ENCODE measurements at places on chromosomes 12 and 14.

DNA sequence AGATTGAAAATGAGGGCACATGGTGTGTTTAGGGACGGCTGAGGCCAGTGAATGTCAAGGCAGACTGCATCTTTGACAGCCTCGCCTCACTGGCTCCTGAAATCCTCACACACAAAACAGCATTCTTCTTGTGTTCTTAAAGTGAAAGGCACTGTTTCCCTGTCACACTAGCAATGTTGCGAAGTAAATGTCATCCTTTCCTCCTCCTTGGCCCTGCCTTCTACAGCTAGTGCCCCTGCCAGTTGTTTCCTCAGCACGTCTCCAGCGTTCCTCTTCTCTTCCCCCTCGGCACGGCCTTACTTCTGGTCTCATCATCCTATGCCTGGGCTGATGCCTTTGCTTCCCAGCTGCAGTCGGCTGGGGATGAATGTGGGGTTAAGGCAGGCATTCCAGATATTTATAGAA lies 129.4 kb upstream of the DNM1L start:
- H3K4me1 ChIP-seq, result peaks cover 38% of the 10 kb centered on the region
- H3K27ac ChIP-seq, result peak overlapping the region; percentile 75
- DNase-seq, result no peak
- no peaks in the 10 kb centered on the region for H3K36me3 ChIP-seq
- H3K4me3 ChIP-seq, result peak overlapping the region; percentile 23
- no peaks in the 10 kb centered on the region for H3K27me3 ChIP-seq

DNA sequence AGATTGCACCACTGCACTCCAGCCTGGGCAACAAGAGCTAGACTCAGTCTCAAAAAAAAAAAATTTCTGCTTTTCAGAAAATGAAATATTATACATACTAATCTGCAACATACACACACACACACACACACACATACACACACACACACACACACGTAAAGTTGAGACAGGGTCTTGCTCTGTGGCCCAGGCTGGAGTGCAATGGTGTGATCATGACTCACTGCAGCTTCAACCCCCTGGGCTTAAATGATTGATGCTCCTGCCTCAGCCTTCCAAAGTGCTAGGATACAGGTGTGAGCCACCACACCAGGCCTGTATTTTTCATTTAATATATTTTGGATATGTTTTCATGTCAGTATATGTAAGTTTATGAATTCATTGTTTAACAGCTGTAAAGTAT lies 18.8 kb upstream of the WDR20 start:
- H3K36me3 ChIP-seq, result peaks cover 13% of the 10 kb centered on the region
- H3K27ac ChIP-seq, result no peak overlapping the region
- no peaks in the 10 kb centered on the region for H3K27me3 ChIP-seq
- H3K4me1 ChIP-seq, result no peaks in the 10 kb centered on the region
- H3K4me3 ChIP-seq, result no peak overlapping the region

DNA sequence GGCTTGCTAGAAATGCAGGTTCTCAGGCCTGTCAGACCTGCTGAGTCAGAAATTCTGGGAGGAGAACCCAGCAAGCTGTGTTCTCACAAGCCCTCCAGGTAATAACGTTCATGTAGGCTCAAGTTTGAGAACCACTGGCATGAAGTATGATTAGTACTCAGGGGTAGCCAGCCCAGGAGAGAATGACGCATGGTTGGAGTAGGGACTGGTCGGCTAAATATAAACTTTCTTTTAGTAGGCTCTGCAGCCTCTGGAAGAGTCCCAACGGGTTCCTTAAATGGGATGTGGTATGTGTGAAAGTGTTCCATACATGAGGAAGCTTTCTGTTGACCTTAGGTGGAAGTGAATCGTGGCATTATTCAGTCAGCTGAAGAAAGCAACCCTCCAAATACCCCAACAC lies 209.3 kb downstream of the SLC41A2 start:
- H3K27ac ChIP-seq, result peak overlapping the region; percentile 25
- peak; percentile 41 for DNase-seq
- peaks cover 15% of the 10 kb centered on the region for H3K4me1 ChIP-seq
- H3K27me3 ChIP-seq, result no peaks in the 10 kb centered on the region
- no peak overlapping the region for H3K4me3 ChIP-seq

- no peak overlapping the region for H3K4me3 ChIP-seq
- no peak overlapping the region for H3K27ac ChIP-seq
Measured at GRCh38 chr12:111084158-111084557, 163.8 kb upstream of the MYL2 start.

DNA sequence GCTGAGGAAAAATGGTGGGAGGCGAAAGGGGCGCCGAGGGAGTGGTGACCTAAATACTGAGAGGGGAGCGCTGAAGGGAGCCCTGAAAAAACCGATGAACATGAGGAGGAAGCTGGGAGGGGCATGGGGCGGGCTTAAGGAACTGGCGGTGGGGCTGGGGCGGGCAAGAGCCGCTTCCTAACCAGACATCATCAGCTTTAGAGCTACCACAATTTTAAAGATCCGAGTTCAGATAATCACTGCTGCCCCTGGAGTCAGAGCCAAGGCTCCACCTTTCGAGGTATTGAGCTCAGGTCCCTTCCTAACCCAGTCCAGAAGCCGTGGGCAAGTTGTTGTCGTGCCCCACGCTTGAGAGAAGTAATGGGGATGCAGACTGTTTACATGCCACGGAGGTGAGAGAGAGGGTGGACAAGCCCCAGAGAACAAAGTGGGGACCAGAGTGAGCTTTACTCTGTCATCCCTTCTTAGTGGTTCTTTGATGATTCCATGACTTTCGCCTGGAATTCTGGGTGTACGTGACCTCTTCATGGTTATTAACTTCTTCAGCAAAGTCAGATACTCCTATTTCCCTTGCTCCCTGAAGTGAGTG lies 393 bp downstream of the ORMDL2 start:
- peaks cover 42% of the 10 kb centered on the region for H3K4me1 ChIP-seq
- peak overlapping the region; percentile 88 for H3K27ac ChIP-seq
- peak overlapping the region; percentile 68 for H3K4me3 ChIP-seq
- H3K27me3 ChIP-seq, result no peaks in the 10 kb centered on the region
- peaks cover 35% of the 10 kb centered on the region for H3K36me3 ChIP-seq

- no peak overlapping the region for H3K4me3 ChIP-seq
- no peaks in the 10 kb centered on the region for H3K27me3 ChIP-seq
- H3K27ac ChIP-seq, result no peak overlapping the region
- no peaks in the 10 kb centered on the region for H3K36me3 ChIP-seq
- no peak for DNase-seq
- peaks cover 19% of the 10 kb centered on the region for H3K4me1 ChIP-seq
Measured at GRCh38 chr14:73455294-73455693, 3.1 kb downstream of the NUMB start.

- H3K27me3 ChIP-seq, result no peaks in the 10 kb centered on the region
- DNase-seq, result no peak
- H3K27ac ChIP-seq, result no peak overlapping the region
- H3K4me3 ChIP-seq, result no peak overlapping the region
- H3K36me3 ChIP-seq, result no peaks in the 10 kb centered on the region
Measured at GRCh38 chr14:53110096-53110495, 43.0 kb downstream of the DDHD1 start.

DNA sequence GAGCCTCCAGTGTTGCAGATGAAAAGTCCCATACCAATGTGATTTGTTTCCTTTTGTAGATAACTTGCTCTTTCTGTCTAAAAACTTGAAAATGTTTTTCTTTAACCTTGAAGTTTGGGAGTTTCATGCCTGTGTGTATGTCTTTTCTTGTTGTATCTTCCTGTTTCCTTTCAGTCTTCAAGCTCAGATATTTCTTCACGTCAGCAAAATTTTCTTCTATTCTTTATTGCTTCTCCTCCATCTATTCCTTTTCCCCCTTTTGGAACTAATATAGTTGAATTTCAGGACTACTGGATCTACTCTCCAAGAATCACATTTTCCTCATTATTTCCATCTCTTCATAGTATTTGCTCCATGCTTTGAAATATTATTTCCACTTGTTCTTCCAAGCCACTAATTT lies 23.9 kb downstream of the SOAT2 start:
- no peaks in the 10 kb centered on the region for H3K36me3 ChIP-seq
- no peaks in the 10 kb centered on the region for H3K27me3 ChIP-seq
- H3K4me3 ChIP-seq, result no peak overlapping the region
- no peak overlapping the region for H3K27ac ChIP-seq

DNA sequence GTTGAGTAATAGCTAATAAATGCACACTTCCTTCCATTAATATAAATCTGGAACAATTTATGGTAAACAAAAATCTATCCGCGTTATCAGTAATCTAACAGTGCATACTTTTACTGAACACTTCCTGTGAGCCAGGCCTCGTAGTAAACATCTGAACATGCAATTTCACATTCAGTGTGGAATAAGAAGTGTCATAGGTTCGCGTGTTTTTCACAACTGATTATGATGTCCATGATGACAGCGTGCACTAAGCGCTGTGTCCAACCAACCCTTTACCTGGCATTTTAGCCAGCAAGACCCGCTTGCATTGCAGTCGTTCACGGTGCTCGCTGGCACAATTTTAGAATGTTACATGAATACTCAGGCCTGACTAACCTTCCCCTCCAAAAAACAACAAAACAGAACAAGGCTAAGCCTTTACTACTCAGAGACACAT lies 2.1 kb downstream of the PNMA1 start:
- no peaks in the 10 kb centered on the region for H3K36me3 ChIP-seq
- no peak for DNase-seq
- H3K27ac ChIP-seq, result peak overlapping the region; percentile 97
- peaks cover 14% of the 10 kb centered on the region for H3K4me1 ChIP-seq

DNA sequence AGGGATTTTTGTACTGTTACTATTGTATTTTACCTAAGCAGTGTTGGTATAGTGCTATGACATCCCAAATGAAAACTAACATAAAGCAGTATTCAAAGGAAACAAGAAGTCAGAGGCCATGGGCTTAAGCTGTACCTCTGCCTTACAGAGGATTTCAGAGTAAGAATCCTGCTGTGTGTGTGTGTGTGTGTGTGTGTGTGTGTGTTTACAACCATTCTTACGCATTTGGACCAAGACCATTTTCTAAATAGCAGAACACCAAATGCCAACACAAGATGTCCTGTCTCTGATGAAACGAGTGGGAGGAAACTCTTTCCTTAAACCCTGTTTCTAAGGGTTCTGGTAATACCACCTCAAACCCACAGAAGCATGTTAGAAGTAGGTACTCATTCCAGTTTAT lies 64.4 kb downstream of the PPP1R36 start:
- H3K4me3 ChIP-seq, result no peak overlapping the region
- no peaks in the 10 kb centered on the region for H3K27me3 ChIP-seq
- no peak overlapping the region for H3K27ac ChIP-seq
- peaks cover 10% of the 10 kb centered on the region for H3K4me1 ChIP-seq
- no peaks in the 10 kb centered on the region for H3K36me3 ChIP-seq
- no peak for DNase-seq
